ENCODE measurements at places on chromosomes 5 and 9.

DNA sequence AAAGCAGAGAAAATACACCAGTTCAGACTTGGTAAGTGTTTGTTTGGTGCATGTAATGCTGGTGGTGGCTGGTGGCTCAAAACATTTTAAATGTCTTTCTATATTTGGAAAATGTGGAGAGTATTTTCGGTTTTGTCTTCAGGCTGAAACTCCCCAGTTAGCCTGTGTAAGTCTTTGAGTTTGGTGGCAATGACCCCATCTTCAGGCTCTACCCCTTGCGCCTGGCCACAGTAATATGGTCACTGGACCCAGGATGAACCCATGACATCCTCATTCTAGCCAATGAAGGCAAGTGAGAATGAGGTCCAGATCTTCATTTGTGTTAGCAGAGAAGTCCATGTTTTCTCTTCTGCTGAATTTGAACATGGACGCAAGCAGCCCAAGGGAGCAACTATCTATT lies 422.6 kb downstream of the BRINP1 start:
- no peak for DNase-seq

DNA sequence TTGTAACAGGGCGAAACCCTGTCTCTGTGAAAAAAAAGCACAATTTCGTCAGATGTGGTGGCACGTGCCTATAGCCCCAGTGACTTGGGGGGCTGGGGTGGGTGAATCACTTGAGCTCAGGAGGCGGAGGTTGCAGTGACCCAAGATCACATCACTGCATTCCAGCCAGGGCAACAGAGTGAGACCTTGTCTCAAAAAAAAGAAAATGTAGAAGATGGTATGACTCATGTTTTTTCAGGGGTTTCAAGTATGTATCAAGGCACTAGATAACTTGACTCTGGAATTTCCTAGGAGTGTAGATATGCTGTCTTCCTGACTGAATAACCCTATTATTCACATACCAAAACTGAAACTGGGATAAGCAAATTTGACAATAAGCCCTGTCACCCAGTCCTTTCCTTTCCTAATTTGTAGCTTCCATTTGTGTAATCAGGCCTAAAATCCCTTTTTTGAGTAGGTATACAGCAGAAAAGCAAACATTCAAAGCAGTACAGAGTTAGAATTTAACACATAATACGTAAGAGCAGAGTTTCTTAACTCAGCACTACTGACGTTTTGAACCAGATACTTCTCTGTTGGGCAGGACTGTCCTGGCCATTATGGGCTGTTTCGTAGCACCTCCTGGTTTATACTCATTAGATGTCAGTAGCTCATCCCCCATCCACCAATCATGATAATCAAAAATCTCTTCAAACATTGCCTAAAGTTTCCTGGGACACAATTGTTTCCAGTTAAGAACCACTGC lies 17.3 kb upstream of the ANKRD18B start:
- no peak for DNase-seq

GRCh38 chr5:2291146-2291840 lies 408.6 kb upstream of the IRX4 start:
- no peak for DNase-seq

- DNase-seq = no peak
These were observed 5.8 kb downstream of the ANKDD1B start for GRCh38 chr5:75616971-75617621.

GRCh38 chr5:35988529-35988928 lies 2.7 kb downstream of the UGT3A1 start:
- no peak for DNase-seq
